ENCODE measurements at places on chromosomes 3 and 15.

- DNase-seq = no peak
Measured at GRCh38 chr3:102069211-102069662, 219.9 kb downstream of the NFKBIZ start.

DNA sequence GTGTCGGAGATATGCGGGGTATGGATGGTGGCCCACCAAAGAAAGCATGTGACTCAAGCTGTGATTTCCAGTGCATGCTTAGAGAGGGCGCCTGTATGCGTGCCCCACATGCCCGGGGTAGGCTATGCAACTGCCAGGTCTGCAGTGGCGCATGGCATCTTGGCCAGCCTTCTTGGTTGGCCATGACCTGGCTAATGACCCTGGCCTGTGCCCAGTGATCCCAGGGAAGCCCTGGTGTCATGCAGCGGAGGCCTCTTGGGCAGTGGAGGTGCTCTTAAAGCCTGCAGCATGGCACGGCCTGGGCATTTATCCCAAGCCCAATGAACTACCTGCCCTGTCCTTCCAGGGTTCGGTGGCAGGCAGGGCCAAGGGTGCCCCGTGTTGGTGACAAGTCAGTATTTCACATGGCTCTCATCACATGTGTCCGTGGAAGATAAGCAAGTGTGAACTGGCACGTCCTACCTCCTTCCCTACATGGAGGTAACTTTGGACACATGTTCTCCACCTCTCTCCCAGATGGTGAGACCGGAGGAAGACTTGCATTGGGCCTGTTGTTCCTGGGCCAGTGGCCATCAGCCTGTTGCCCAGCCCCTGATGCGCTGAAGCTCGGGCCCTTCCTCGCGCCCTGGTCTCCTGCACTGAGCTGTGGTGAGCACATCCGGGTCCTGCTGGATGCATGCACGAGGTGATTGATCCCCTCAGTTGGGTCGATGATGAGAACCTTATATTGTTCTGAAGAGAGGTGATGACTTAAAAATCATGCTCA lies 192.0 kb downstream of the UBE3A start:
- DNase-seq = no peak

- DNase-seq = no peak
Measured at GRCh38 chr3:61948699-61949305, 387.4 kb downstream of the PTPRG start.

DNA sequence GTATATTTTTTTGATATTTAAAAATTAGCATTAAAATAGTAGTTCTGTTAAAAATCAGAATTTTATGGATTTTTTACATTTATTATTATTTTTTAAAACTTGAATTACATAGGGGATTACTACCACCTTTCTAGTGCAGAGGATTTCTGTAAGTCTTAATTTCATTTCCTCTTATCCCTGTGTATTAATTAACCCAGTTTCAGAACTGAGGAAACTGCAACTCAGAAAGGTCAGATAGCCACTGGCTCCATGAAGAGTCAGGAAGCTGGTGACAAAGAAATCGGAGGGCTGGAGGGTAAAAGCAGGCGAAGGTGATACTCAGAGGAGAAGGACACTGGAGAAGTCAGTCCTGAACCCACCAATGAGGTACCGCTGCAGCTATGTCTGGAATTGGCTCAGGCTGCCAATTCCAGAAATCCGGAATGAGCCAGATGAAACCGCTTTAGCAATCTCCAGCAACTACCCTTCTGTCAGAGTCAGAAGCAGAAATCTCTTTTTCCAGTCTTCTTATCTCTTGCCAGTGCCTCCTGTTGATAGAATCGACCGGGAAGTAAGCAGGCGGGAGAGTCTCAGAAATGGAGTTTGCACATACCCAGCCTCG lies 308.5 kb downstream of the SV2B start:
- no peak for DNase-seq

DNA sequence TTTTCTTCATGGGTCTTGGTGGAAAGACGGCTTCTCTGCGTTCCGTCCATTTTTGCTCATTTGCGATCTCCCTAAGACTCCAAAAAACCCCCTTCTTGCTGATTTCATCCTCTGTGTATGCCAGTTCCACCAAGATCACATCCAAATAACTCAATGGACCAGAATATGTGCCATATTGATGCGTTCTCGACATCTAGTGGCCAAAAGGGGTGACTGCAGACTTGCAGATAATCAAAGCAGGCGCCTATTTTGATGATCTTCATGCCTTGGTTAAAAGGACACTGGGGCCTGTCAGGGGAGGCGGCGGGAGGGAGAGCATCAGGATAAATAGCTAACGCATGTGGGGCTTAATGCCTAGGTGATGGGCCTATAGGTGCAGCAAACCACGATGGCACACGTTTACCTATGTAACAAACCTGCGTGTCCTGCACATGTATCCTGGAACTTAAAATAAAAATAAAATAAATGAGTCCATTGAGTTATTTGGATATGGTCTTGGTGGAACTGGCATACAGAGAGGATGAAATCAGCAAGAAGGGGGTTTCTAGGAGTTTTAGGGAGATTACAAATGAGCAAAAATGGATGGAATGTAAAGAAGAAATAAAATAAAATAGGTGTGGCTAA lies 104.2 kb upstream of the RAD18 start:
- peak; percentile 65 for DNase-seq

DNA sequence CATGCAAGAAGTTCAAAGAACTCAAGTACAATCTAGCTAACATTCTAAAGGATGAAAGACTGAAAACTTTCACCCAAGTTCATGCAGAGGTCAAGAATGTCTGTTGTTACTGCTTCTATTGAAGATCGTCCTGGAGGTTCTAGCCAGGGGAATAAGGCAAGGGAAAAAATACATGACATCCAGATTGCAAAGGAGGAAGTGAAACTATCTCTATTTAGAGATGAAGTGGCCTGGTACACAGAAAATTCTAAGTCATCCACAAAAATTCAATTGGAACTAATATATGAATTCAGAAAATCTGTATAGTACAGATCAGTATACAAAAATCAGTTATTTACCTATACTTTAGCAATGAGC lies 693.0 kb downstream of the NR2F2 start:
- no peak for DNase-seq

- DNase-seq = no peak
Measured at GRCh38 chr15:37032091-37032775, 68.1 kb downstream of the MEIS2 start.

DNA sequence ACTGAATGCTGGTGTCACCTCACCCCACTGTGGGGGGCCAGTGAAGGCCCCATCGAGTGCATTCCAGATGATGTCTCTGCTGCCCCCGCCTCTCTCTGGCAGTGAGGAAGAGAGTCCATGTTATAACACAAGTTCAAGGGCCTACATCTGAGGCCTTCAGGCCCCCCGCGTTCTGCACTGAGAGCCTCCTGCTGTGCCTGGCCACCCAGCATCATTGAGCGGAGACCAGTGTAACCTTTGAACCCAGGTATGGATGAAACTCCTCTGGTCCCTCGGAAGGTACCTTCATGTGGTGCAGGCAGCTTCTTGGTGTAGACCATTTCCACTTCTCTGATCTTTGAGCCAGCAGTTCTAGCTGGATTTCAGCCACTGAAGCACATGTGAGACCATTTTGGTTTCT lies 324.9 kb downstream of the OCA2 start:
- no peak for DNase-seq

DNA sequence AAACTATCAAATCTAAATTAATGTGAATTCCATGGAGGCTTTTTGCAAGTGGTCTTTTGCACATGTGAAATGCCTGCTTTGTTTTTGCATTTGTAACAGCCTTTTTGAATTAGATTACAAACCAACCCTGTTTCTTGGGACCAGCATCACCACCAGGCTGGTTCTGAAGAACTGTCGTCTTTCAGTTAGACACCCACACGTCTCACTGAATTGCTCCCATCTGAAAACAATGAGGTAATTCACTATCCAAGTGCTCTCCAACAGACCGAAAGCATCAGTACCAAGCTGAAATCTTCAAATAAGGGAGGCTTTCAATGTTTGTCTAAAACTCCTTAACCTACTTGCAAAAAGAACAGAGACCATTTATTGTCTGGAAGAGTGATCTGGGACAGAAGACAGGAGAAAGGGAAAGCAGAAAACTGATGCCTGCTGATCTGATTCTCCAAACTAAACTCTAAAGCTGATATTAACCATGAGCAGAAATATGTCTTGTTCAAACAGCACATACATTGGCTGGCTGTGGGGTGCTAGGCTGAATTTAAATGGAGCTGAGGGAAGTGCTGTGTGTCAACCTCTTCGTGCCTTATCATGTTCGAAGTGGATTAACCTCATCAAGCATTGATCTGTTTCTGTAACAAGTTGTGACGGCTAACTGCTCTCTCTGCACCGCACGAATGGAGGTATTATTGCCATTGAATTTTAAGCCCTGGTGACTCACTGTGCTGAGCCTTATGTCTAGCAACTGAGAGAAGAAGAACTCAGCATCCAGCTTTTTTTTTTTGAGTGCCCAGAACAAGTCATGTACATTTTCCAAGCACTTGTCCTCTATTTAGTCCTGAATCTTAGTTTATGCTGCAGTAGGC lies 213.7 kb upstream of the P2RY1 start:
- DNase-seq = no peak
